Epithelial cell of prostate (primary cell): ENCODE measurements at places on chromosomes 5 and 9.

DNA sequence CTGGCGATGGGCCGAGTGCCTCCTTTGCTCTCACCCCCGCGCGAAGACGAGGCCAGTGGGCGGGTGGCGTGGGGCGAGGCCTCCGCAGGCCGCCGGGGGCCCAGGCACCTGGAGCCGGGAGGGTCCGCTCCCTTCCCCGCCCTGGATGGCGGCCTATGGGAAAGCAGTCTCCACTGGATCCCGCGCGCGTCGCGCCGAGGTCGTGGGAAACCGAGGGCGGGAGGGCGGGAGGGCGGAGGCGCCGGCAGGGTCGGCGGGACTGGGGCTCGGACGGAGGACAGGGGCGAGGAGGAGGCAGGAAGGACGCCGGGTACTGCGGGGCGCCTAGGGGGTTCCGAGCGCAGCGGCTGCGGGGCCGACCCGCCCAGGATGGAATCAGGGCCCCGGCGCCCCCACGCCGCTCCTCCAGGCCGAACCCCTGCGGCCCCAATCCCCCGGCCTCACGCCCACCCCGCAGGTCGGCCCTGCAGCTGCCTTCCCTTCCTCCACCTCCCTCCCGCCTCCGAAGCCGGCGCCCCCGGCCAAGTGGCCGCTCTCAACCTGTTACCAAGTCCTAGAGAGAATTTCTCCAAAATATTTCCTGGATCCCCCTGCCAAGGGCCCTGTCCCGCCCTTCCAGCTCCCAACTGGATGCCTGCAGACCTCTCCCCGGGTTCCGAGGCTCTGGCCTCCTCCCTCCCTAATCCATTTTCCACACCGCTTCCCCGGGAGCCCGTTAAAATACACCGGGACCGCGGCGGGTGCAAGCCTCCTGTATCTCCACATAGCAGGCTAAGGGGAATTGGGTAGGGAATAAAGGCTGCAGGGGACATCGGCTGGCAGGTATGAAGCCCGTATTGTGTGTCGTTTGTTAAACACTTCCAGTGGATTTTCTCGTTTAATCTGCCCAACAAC is 146.3 kb downstream of the ERCC6L2 start:
- no peak for DNase-seq

DNA sequence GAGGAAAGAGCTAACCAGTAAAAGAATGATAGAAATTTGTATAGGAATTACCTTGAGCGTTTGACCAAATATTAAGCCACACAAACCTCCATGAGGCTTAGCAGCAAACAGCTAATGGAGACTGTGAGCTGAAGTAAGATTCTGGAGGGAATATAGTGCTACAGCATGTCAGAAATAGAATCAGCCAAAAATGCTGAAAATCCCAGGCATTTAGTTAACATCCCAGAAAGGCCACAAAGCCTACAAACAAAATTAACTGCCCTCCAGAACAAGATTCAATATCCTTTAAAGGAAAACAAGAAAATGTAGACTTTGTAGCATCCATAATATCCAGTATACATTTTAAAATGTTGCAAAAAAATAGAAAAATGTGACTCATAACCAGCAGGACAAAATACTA is 257.8 kb upstream of the TUSC1 start:
- no peak for DNase-seq

- no peak for DNase-seq
Observed at GRCh38 chr5:67693956-67694809, 497.6 kb upstream of the CD180 start.

DNA sequence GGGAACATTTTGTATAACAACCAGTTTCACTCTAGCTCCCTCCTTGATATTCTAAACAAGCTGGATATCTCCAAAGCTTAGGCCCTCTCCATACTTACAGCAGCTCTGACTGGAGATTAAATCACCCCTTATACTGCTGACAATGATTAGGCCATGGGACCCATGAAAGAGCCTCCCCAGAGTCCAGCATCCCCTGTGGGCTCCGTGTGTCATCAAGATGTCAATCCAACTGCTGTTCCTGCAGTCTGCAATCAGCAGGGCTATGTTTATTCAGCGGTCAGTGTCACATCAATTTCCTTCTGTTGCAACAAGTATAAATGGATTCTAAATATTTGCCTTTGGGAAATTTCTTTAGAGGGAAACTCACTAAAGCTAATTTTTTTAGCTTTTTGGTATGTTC is 26.6 kb downstream of the PCDHAC2 start:
- DNase-seq, result no peak
